Right lobe of liver (tissue), 6 donors: ENCODE measurements at places on chromosomes 4 and X.

GRCh38 chr4:154781126-154781982 is at the start of gene RBM46:
TSS of gene RBM46 (plus strand) at chr4:154781272. CDS start at chr4:154796753, 15,481 bp downstream.
- DNase-seq: no peak

DNA sequence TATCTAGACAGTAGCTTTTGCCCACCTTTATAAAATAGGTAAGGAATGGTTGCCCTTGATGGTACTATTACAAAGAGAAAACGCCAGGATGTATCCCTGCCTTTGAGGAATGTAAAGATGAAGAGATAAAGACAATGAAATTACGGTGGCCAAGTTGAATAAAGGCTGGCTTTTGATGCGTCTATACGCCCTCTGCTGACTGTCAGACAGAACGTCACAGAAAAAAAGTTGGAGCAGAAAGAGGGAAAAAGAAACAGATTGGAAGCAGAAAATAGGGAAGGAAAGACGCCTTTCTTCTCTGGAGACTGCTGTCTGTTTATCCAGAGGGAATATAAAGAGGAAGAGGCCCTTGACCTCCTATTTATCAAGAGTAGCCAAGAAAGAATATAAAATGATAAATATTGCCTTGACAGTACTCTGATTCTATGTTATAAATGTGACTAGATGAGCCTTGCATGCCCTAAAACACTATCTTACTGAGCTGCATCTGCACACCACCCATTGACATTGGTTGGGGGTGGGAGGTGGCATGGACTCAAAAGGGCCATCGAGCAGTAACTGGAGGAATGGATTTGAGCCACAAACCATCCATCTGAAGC is 30.6 kb downstream of the PCDH19 start:
- no peak for DNase-seq

GRCh38 chrX:123961268-123962005 is at the start of gene STAG2:
TSS of gene STAG2 (plus strand) at chrX:123961706. CDS start at chrX:124022628, 60,922 bp downstream.
- DNase-seq: peak; percentile 79

GRCh38 chrX:130285710-130286109 is 17.0 kb upstream of the ZNF280C start:
- DNase-seq: no peak

- DNase-seq: no peak
These were observed 132.0 kb upstream of the HDX start for GRCh38 chrX:84634201-84634782.

GRCh38 chr4:138205531-138206233 is 36.5 kb downstream of the SLC7A11 start:
- no peak for DNase-seq

- DNase-seq: no peak
These were observed 43.2 kb downstream of the TMEM144 start for GRCh38 chr4:158253350-158253980.

DNA sequence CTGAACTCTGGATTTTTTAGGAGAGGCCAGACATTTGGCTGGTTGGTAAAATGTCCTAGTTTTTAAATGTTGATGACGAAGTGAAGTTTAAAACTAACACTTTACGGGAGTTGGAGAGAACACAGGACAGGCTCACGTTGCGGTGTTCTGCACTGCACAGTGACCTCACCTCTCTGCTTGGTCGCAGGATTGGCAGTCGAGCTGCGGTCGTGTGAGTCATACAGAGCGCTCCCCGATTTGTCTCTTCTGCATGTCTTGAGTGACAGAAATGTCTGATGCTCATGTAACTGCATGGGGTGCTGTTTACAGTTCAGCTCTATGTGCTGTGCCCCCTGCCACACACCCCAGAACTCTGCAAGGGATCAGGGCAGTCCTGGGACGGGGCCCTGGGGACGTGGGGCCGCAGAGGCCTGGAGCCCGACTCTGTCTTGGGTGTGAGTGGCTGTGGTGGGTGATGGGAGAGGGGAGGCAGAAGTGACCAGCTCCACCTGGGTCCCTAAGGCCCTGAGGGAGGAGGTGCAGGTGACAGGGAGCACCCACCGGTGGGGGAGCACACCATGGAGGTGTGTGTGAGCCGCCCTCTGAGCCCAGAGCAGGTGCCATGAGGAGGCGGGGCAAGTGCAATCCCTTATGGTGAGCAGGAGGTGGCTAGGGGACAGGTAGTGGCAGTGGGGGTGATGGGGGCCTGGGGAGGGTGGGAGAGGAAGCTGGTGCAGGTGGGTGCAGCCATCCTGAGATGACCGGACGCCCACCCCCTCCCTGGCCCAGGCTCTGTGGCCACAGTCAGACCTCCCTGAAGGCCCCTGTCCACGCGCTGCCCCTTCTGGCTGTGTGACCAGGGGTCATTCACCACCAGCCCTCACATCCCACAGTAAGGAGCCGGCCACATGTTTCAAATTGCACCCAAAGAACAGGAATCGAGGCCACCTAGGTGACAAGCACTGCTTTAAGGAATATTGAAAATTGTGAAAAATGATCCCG is 77.9 kb upstream of the ADRA2C start:
- DNase-seq: peak; percentile 9

DNA sequence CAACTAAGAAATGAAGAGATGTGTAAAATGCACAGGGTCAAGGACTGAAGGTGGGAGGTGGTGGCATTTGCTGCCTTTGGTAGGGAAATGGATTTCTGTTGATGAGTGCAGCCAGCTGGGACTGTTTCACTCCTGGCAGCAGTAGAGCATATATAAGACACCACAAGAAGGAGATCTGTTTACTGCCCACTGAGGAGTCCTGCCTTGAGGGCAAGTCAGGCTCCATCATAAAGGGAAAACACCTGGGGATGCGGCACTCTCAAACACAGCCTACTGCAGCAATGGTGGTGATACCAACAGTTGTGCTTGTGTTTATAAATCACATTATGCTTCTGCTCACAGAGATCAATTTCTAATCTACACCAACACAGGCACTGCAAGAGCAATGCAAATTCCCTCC is 222.1 kb downstream of the TACR3 start:
- DNase-seq: no peak

GRCh38 chrX:26019386-26019785 is 118.8 kb upstream of the MAGEB18 start:
- no peak for DNase-seq

GRCh38 chr4:30495651-30496310 is 224.4 kb upstream of the PCDH7 start:
- no peak for DNase-seq

DNA sequence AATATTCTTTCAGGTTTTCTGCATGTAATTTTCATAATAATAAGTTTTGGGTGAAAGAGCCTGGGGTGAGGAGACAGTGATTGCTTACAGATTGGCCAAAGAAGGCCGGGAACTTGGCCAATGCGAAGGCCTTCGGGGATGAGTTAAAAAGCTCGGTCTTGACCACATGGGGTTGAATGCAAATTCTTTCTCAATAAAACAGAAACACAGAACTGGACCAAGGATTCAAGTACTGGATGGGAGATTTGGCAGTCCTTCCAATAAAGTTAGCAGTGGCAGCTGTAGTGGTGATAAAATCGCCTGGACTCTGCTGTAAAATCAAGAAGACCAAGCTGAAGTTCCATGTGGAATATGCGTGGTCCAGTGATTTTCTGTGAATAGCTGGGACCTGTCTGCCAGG is 282.2 kb upstream of the KLF3 start:
- DNase-seq: no peak

DNA sequence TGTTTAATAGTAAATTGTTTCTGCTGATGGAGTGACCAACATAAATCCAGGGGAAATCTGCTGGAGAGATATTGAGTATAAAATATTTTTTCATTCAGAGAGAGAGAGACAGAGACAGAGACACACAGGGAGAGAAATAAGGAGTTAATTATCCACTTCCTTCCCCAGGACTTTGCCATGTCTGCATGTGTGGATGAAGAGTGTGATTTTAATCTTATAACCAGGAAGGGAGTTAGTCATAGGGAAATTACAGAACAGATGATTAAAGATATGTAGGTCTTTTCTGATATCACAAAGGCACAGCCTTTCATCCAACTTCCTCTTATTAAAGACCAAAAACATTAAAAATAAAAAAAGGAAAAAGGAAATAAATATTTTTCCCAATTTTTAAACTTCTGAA is 526.3 kb downstream of the SPRY1 start:
- DNase-seq: no peak

- DNase-seq: no peak
These were observed 13.1 kb downstream of the HSD17B13 start for GRCh38 chr4:87309625-87310024.

GRCh38 chr4:140408974-140409373 is 18.5 kb downstream of the CLGN start:
- DNase-seq: no peak

DNA sequence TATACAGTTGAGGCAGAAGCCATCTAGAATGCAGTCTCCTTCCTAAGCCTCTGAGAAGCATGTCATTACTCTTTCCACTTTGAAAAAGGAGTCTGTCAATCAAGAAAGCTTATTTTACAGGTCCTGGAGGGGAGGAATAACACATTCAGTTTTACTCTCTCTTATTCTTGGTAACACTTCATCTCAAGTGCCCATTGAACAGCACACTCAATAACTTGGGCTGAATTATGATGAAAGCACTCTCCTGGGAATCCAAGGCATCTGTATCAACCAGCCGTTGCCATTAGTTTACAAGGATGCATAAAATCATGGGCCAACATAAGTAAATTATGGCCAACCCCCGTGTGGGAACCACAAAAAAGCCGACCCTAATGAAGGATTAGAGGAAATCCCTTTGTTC is 282.4 kb downstream of the C4orf33 start:
- no peak for DNase-seq

DNA sequence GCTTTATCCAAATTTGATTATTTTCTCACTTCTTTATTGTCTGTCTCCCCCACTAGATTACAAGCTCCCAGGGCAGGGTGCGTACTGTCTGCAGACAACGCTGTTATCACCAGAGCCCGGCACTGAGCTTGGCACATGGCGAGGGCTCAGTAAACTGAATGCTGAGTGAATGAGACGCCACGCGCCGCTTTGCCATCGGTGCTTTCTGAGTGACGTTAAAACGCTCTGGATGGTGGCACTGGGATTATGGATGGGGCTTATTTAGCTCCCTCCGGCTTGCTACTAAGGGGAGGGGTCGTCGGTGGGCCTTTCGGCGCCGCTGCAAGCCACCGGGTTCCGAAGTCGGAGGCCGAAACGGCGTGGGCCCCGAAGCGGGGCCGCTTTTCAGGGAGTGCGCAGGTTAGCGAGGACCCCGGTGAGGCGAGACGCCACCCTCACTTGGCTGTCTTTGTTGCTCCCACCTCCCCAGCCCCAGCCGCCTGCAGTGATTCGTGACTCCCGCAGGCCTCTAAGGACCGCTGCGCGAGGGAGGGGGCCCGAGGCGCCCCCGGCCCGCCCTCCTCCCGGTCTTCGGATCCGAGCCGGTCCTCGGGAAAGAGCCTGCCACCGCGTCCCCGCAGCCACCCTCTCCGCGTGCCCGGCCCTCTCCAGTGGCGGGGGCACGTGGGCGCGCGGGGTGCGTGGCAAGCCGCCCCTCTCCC is 569 bp upstream of the FHL1 start:
- DNase-seq: no peak

DNA sequence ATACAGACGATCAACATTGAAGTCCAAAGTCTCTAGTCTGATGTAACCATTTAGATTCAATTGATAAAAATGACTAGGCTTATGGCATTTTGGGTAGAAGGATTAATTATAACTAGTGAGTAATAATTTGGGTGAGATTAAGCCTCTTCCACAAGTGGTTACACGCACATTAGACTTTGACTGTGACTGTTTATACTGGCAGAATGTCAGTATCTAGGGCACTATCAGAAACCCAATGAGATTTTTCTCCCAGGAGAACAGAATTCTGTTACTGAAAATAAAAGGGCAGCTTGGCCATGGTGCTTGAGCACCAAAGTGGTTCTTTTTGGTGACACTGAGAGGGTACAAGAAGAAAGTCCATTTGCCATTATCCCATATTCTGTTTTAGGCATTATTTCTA is 3.3 kb downstream of the PLS3 start:
- no peak for DNase-seq

GRCh38 chr4:8167291-8167690 is 8.7 kb upstream of the ABLIM2 start:
- no peak for DNase-seq

GRCh38 chr4:56575820-56576429 is 70.3 kb downstream of the ARL9 start:
- DNase-seq: no peak

DNA sequence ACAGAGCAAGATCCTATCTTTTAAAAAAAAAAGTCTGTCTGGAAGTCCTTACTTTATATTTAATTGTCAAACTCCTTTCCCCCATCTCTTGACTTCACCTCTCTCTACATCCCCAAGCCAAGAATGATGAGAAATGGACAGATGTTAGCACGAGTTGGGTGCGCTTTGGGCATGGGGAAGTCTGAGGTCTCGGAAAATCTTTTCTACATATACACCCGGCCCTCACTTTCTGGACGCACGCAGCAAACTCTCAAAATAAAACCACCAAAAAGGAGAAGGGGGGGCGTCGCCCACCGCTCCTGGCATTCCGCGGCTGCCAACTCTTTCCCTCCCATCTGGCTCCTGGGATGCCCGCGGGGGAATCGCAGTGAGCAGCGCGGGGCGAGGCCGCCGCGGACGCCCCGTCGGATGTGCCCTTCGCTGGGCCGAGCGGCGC is 756 bp downstream of the IGFBP7 start:
- no peak for DNase-seq

DNA sequence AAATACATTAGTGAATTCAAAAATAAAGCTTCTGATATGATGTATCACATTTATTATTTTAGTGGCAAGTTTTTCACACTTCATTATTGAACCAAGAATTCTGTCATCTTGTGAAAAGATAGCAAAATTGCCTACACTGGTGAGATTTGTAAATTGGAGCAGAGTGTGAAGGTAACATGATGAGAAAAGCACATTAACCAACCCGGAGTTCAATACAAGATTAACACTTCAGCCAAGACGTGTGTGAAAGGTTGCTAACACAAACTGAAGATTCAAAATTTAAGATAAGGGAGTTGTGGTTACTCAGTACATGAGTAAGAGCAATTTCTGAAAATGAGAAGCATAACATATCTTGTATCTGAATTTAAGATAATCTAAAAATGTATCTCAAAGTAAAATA is 346.7 kb downstream of the PDHA2 start:
- DNase-seq: no peak

DNA sequence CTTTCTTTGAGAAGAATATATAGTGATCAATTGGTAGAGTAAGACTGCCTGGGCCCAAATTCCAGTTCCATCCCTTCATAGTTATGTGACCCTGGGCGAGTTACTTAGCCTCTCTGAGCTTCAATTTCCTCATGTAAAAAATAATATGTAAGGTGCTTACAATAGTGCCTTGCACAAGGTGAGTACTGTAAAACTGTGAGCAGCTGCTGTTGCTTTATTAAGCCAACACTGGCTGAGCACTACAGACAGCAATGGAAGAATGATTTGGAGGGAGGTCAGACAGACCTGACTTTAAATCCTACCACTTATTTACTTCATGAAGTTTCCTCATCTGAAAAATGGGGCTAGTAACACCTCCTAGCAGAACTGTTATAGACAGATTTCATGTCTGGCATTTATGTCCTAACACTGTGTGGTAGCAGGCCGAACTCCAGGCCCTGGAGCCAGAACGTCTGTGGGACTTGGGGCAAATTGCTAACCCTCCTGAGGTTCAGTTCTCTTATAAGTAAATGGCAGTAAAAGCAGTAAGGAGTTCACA is 53.8 kb downstream of the RNF150 start:
- no peak for DNase-seq
